Central memory CD4-positive, alpha-beta T cell (primary cell): ENCODE measurements at places on chromosomes 3 and 15.

- no peak for DNase-seq
Measured at GRCh38 chr3:158701420-158702065, 29.1 kb upstream of the LXN start.

DNA sequence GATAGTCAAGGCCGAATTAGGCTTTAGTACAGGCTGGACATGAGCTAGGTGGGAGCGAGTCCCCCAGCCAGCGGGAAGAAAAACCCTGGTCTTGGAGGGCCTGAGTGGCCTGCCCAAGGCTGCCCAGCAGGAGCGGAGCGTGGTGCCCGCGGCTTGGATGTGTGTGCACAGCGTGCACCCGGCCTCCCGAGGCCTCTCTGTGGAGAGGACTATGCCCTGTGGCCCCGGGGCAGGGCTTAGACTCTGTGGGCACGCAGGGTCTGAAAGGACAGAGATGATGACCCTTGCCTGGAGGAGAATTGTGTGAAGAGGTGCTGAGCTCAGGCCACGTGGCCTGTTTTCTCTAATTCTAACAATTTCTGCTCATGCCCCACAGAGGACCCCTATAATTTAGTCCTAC lies 124.6 kb upstream of the IQSEC1 start:
- no peak for DNase-seq

- no peak for DNase-seq
Measured at GRCh38 chr15:77632534-77633133, at the start of gene LINGO1. Gene LINGO1 (minus strand): TSS chr15:77632912. CDS start chr15:77632315, 597 bp downstream.

DNA sequence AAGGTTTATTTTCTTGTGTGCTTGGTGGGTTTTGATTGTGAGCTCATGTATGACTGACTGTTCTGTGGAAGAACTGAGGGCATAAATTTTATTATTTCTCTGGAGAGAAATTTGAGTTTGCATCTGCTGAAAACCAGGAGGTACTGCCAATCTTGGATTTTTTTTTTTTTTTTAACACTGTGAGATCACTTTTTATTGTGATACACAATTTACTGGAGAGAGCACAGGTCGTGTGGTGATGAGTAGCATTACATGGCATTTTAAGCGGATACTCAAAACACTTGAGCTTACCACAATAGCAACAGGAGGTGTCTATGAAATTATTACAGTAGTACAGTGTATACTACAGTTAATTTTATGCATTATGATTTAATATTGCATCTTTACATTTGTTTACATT lies 237.4 kb downstream of the MFSD1 start:
- DNase-seq = no peak

DNA sequence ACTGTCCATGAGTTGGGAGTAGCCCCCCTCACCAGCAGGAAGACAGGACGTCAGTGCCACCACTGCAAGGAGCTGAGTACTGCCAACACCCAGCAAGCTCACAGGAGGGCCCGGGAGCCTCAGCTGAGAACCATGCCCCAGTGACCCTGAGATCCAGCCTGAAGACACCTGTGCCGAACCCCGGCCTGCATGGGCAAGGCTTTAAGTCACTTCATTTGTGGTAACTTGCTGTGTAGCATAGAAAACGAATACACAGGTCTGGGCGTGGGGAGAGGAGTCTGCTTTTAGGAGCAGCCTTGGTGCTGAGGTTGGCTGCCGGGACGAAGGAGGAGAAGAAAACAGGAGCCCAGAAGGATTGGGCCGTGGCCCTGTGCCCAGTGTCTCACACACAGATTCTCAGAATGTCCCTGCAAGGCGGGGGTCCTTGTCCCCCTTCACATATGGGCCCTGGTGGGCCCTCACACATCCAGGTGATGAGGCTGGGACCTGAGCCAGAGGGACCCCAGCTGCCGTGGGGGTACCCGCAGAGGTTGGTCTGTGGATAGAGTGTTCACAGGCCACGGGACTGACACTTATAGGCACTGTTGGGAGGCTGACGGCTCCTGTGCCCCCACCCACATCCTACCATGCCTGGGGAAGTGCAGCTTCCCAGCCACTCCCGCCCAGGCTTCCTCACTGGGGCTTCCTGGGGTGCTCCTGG lies 85.3 kb downstream of the PLXNA1 start:
- no peak for DNase-seq

- DNase-seq = peak; percentile 0
Measured at GRCh38 chr3:30810625-30811024, 83.8 kb downstream of the GADL1 start.

DNA sequence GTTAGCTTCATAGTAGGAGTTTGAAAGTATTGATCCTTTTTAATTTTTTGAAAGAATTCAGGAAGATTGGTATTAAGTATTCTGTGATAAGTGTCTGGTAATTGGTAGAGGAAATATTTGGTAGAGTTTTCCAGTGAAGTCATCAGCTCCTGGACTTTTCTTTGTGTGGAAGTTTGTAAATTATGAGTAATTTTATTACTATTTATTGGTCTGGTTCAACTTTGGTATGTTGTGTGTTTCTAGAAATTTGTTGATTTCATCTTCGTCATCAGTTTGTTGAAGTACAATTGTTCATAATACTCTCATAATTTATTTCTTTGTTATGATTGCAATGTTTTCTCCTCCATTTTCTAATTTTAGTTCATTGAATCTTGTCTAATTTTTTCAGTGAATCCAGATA lies 832.0 kb downstream of the OTOL1 start:
- no peak for DNase-seq

GRCh38 chr3:59013611-59014010 lies 36.2 kb downstream of the CFAP20DC start:
- DNase-seq = no peak

DNA sequence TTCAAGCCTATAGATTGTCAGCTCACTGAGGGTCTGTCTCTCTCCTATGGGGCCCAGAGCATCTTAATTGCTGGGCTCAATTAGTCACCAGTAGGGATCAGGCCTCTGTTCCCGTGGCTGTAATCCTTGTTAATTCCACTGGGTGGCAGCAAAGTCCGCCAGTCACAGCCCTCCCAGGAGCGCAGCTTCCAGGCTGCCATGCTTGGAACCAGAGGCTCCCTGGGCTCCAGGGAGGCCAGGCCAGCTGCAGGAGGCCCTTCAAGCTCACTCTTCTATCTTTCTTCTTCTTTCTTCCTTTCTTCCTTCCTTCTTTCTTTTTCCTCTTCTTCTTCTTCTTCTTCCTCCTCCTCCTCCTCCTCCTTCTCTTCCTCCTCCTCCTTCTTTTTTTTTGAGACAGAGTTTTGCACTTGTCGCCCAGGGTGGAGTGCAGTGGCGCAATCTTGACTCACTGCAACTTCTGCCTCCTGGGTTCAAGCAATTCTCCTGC lies 14.4 kb downstream of the RNU5B-1 start:
- peak; percentile 69 for DNase-seq

DNA sequence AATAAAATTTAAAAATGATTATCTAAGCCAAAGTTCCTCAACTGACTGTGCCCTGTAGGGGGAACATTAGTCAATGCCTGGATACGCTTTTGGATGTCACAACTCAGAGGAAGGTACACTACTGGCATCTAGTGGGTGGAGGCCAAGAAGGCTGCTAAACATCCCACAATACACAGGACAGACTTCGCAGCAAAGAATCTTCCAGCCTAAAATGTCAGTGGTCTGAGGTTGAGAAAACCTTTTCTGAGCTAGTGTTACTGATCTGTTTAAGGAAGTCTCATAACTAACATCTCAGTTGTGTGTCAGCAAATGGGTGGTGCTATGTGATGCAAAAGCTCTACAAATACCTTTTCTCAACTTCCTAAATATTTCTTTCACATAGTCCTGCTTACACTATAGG lies 20.9 kb upstream of the LDHAL6B start:
- no peak for DNase-seq

DNA sequence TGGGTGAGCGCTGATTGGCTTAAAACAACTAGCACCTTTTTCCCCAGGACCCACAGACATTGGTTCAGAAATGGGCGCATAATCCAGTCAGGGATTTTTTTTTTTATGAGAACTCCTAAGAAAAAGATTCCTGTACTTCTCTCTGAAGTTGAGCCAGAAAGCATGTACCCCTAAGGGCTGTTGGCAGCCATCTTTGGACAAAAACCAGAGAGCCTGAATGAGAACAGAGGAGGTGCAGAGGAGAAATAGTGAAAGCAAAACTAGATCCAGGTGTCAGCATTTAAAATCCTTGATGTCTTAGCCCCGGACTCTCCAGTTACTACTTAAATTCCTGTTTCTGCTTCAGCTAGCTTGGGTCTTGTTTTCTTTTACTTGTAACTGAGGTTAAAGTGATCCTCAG lies 1.9 kb upstream of the SLC27A2 start:
- no peak for DNase-seq

GRCh38 chr3:72993391-72993790 lies 3.2 kb upstream of the PPP4R2 start:
- no peak for DNase-seq

DNA sequence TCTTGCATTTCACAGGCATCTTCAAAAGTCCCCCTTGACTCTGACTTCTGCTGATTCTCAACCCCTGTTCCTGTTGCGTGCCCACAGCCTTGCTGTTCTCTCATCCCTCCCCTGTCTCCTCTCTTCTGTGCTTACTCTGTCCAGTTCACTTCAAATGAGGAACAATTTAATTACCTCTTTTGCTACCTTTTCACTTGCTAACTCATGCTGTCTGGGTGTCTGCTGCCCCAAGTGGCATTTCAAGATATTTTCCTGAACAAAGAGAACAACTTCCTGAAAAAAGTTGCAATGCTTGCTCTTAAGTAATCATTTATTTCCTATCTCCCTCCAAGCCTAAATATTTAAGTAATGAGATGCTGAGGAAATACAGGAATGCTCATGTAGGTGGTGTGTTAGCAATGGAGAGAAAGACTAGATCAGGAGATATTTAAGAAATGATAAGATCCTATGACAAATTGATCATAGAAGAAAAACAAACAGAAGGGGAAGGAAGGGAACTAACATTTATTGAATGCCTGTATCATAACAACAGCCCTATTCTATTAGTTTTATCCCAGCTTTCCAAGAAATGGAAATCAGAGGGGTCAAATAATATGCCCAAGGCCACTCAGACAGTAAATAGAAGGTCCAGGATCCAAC lies 42.2 kb downstream of the SV2B start:
- DNase-seq = no peak

- no peak for DNase-seq
Measured at GRCh38 chr3:55491296-55491816, 4.2 kb upstream of the WNT5A start.

GRCh38 chr3:148839805-148840204 lies 12.2 kb downstream of the CPB1 start:
- DNase-seq = no peak

GRCh38 chr3:125168711-125169393 lies 43.7 kb downstream of the SLC12A8 start:
- no peak for DNase-seq

- no peak for DNase-seq
Measured at GRCh38 chr15:25171856-25172687, 217.3 kb downstream of the SNRPN start.

- DNase-seq = no peak
Measured at GRCh38 chr15:59026207-59026606, 38.7 kb downstream of the RNF111 start.

DNA sequence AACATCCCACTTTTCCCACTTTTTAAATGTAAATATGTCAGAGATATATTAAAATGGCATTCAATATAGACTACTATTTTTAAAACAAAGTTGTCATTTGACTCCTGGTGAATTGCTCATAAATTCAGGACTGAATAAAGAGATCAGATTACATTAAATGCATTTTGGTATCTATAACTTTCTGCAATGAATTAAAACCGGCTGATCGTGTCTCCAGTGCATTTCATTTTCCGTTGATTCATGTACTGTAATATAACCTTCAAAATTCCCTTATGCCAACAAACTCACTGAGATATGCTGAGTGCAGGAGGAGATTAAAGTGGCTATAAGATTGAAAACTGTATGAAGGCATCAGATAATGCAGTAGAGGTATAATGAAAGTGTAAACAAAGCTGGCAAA lies 361.1 kb upstream of the CDIN1 start:
- no peak for DNase-seq

GRCh38 chr3:169150920-169151319 lies 512.6 kb downstream of the MECOM start:
- no peak for DNase-seq

DNA sequence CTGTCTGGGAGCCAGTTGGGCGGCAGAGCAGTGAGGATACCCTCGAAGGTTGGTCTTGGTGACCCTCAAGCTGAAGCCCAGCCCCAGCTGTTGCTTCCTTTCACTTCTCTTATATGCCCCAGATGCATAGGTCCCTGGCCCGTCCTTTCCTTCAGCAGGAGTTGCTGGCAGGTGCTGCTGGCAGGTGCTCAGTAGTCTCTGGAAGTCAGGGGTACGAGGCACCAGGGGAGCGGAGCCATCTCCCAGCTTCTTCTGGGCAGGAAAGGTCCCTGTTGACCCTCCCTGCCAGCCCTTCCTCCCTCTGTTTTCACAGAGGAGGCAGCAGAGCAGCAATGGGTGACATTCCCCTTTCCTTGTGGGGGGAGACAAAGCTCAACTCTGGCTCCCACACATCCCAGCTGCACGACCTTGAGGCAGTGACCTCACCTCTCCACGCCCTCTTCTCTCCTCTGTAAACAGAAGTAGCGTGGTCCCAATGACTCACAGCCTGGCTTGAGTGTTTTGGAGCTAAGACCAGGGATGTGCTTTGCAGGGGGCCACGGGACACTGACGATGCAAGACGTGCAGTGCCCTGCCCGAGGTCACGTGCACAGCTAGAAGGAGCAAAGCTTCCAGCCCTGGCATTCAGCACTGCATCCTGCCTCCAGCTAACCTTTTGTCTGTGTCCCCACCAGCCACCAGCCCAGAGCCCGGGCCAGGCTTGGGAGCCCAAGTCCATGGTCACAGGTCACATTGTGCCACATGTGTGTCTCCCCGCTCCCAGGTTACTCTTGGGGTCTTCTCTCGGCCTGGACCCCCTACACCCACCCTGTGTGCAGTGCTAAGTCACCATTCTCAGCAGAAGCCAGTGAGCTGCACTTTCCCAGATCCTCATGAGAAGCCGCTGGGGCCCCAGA lies 49.7 kb downstream of the SLC6A6 start:
- DNase-seq = no peak

- DNase-seq = no peak
Measured at GRCh38 chr3:67227030-67227429, 228.9 kb downstream of the KBTBD8 start.

GRCh38 chr3:71618538-71618937 lies 35.0 kb upstream of the FOXP1 start:
- no peak for DNase-seq

DNA sequence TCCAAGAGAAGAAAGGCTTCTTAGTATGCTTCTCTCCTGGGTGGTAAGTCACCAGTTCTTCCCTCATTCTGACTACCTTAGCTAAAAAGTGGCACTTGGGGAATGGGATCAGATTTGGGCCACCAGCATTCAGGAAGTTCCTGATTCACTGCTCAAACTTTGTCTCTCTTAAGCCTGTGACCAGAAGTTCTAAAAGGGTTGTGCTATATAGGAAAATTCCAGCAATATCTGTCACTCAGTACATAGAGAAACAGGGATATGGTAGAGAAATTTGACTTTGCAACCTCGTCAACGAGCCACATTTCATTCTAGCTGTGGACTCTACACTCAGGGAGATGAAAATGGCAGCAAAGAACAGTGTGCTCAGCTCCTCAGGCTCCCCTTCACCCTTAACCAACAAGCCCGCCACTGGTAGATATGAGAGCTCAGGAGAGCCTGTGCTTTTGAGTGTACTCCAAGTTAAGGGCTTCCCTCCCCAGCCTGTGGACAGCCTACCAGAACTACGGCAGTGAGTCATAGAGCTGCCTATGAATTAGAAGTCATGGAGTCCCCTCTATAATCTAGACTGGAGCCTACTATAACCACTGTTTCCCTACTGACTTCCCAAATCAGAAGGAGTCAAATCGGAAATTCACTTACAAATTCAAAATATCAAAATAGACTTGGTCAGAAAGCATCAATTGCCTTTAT lies 52.6 kb upstream of the MYO5C start:
- DNase-seq = no peak

GRCh38 chr3:62632510-62633294 lies 242.5 kb downstream of the CADPS start:
- DNase-seq = no peak

- no peak for DNase-seq
Measured at GRCh38 chr3:10722911-10723310, 93.1 kb upstream of the SLC6A11 start.
